ENCODE measurements at places on chromosomes 6 and 20.

GRCh38 chr20:19952392-19952791, 64.8 kb upstream of the NAA20 start:
- no peak for DNase-seq

DNA sequence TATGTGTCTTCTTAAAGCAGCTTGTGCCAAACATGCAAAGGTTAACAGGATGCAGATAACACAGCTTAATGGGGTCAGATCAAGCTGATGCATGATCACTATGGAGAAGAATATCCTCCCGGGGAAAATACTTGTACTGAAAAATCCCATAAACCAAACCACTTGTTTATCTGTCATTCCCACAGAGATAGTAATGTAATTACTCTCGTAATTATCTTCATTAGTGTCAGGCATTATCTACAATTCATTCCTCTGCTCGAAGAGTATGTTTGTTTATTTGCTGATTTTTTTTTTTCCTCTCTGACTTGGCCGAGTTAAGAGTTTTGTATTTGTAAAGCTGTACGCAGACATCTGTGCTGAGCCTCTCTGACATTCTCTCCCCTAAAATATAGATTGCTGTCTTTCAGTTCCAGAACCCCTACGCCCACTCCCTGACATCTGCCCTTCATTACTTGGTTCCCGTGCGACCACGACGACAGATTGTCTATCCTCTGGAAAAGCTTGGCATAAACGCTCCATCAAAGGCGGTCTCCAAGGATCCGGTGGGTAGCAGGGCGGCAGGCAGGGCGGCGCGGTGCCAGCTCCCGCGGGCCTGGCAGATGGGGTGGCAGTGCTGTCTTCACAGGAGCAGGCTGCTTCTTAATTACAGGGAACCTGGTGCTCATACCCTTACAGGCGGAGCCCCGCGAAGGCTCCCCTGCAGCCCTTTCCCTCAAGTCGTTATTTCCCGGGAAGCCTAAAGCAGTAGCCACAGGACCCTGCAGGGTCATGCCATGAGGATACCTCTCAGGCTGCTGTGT, 147.2 kb downstream of the CFAP61 start:
- DNase-seq, result no peak

DNA sequence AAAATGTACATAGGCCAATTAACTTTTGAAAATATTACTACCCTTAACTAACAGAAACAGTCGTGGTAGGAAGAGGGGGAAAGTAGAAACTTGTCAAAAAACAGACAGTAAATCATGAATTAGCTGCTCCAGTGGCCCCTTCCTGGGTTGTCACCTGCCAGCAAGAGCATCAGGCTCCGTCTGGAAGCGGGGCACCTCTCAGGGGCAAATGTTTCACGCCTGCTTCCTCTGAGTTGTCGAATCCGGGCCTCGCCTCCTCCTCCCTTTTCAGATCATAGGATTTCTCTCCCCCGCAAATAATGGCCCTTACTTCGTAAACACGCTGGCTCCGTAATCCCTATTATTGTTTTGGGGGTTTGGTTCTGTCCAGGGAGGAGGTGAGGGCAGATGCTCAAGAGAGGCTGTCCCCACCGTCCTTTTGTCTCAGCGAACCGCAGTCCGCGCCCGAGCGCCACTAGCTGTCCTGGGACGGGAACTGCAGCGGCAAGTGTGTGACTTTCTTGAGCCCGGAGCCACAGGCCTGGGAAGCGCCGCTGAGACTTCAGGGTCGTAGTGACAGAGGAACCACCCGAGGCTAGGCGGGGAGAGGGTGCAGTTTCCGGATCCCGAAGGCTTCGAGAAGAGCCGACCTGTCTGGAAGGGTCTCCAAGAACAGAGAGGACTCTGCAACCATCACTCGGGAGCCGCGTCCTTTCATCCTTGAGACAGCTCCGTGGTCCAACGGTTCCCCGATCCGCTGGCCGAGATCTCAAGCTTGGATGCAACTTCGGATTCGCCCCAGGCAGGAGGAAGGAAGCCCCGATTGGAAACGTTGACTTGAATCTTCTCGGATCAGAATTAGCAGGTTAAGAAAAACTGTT, 214.5 kb upstream of the ZNF184 start:
- peak; percentile 57 for DNase-seq

DNA sequence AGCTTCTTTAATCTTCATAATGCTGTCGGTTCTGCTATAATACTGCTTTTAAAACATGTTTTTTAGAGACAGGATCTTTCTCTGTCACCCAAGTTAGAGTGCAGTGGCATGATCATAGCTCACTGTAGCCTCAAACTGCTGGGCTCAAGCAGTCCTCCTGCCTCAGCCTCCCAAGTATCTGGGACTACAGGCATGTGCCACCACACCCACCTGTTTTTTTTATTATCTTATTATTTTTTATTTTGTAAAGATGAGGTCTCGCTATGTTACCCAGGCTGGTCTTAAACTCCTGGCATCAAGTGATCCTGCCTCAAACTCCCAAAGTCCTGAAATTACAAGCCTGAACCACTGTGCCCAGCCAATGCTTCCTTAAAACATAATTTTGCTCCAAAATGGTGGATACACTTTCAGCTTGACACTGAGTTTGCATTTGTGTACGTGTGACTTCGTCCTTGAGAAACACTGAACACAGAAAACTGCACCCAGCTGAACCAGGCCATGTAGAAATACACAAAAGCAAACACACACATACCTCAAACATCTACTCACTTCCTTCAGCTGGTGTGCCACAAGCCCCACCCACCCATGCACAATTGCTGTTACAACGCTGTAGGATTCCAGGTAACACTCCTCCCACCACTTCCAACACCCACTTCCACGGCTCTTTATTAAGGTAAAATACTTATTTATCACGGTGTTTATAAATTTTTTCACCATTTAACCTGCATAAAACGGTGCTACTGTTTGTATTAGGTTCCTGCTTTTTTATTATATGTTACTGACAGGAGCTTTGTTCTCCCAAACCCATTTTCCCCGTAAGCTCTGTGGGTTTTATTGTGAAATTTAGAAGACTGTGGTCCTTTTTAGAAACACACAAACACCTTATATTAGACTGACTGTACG, 109.1 kb downstream of the TSHZ2 start:
- no peak for DNase-seq

- DNase-seq, result no peak
These were observed 1.8 kb upstream of the ARFGAP1 start for GRCh38 chr20:63270606-63271325.

GRCh38 chr6:111731456-111732195, 125.9 kb upstream of the TRAF3IP2 start:
- no peak for DNase-seq
